ENCODE measurements at places on chromosomes 4 and X. TPM values are rescaled to one million over a fixed set of nuclear protein-coding genes. Genes with fewer than 3 reads are reported as not detected.

GRCh38 chr4:2963966-2964471 is 648 bp downstream of the GRK4 start:
- no peaks in the 10 kb centered on the region for H3K36me3 ChIP-seq
- H3K4me3 ChIP-seq: peak overlapping the region; percentile 39
- H3K27ac ChIP-seq: no peak overlapping the region
- no peaks in the 10 kb centered on the region for H3K4me1 ChIP-seq
- no peak for DNase-seq

DNA sequence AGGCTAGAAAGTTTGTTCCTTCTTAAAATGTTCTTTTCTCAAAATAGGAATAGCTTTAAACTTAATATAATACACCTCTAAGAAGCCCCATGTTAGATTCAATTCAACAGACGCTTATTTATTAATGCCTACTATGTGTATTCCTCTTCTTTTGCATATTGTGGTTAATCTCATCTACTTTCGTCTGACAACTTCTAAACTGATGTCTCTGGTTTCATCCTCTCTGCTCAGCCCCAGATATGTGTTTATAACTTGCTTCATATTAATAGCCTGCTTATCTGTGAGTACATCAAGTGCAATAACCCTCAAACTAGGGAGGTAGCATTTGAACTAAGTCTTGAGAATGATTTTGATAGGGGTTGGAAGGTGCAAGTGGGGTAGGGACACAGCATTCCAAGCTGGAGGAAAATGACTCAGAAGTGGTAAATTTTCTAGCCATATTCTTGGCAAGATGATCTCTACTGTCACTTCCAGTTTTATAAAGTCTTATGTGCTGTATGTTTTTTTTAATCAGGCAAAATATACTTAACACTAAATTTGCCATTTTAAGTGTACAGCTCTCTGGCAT is 37.0 kb downstream of the STK26 start:
- no peaks in the 10 kb centered on the region for H3K27me3 ChIP-seq
- no peaks in the 10 kb centered on the region for H3K4me1 ChIP-seq
- H3K27ac ChIP-seq: no peak overlapping the region
- no peaks in the 10 kb centered on the region for H3K36me3 ChIP-seq
- H3K4me3 ChIP-seq: no peak overlapping the region

- no peak for DNase-seq
- no peaks in the 10 kb centered on the region for H3K27me3 ChIP-seq
- no peak overlapping the region for H3K27ac ChIP-seq
- no peak overlapping the region for H3K4me3 ChIP-seq
These were observed 181.0 kb downstream of the AASDH start for GRCh38 chr4:56206258-56206657.

DNA sequence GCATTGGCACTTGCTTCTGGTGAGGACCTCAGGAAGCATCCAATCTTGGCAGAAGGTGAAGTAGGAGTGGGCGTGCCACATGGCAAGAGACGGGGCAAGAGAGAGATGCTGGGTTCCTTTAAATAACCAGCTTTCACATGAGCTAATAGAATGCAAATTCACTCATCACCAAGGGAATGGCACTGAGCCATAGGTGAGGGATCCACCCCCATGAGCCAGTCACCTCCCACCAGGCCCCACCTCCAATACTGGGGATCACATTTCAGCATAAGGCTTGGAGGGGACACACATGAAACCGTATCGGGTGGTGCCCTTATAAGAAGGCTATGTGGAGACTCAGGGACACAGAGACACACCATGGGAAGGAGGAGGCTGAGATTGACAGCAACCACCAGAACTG is 140.0 kb upstream of the MSX1 start:
- H3K4me3 ChIP-seq: no peak overlapping the region
- H3K4me1 ChIP-seq: no peaks in the 10 kb centered on the region
- H3K27ac ChIP-seq: no peak overlapping the region
- DNase-seq: no peak

DNA sequence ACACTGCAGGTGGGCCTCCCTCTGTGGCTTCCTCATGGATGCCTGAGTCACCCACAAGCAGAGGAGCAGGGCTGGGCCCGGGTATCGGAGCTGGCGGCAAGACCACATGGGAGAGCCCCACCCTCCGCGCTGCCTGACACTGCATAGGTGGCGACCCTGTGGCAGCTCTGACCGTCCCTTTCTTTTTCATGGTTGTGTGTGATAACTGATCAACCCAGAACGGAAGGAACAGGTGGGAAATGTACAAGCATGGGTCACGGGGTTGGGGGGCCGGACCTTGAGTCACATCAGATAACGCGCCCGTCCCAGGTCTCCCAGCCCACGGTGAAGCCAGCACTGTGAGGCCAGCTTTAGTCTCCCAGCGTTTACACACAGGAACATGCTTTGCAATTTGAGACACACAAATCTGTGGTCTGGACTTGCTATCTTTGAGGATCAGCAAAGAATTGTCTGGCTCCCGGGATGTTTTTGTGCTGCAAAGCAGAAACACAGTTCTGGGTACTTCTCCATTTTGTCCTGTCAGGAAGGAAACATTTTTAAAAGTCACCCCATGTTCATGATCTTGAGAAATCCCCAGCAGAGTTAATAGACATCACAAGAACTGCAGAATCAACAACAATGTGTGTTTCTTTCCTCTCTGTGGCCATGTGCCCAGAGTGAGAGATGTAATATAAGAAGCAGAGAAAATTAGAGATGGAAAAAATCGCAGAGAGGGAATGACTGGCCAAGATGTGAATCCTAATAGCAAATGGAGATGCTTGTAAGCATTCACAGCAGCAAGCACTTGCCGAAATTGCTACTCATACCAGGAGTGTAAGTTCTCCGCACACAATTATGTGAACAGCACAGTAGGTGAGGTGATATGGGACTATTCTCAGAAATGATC is 70.1 kb upstream of the CBR4 start:
- H3K27me3 ChIP-seq: no peaks in the 10 kb centered on the region
- DNase-seq: peak; percentile 73
- no peaks in the 10 kb centered on the region for H3K36me3 ChIP-seq
- no peak overlapping the region for H3K4me3 ChIP-seq
- H3K4me1 ChIP-seq: no peaks in the 10 kb centered on the region

DNA sequence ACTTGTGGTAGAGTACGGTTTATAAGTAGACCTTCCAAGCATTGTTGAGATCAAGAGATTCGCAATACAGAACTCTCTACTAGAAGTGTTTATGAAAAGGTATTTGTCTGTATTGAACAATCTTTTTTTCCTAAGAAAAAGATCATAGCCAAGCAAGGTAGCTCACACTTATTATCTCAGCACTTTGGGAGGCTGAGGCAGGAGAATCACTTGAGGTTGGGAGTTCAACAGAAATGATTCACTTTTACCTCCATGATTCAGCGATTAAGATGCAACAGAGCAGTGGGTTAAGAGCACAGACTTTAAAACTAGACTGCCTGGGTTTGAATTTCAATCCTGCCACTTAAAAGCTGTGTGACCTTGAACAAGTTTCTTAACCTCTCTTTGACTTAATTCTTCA is 74.3 kb downstream of the TMEM156 start:
- no peak overlapping the region for H3K4me3 ChIP-seq
- no peaks in the 10 kb centered on the region for H3K27me3 ChIP-seq
- H3K4me1 ChIP-seq: no peaks in the 10 kb centered on the region
- no peak for DNase-seq
- no peak overlapping the region for H3K27ac ChIP-seq

DNA sequence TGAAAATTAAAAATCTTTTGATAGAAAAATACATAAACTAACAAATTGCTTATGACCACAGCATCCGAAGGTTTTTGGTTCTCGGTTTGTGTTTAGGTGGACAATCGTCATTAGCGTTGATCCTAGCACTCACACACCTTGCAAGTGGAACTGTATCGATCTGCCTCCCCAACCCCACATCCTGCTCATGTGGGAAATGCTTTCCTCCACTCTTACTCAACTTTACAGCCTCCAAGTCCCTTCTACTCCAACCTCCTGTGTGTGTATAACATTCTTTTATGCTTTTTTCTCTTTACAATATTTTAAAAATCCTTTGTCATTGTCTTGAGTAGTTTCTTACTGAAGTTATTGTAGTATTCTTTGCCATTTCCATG is 15.6 kb upstream of the TMEM131L start:
- no peak for DNase-seq
- H3K4me3 ChIP-seq: no peak overlapping the region
- no peak overlapping the region for H3K27ac ChIP-seq
- H3K27me3 ChIP-seq: no peaks in the 10 kb centered on the region
- H3K36me3 ChIP-seq: no peaks in the 10 kb centered on the region
- H3K4me1 ChIP-seq: no peaks in the 10 kb centered on the region

- H3K27ac ChIP-seq: no peak overlapping the region
- no peaks in the 10 kb centered on the region for H3K36me3 ChIP-seq
- no peak overlapping the region for H3K4me3 ChIP-seq
- H3K4me1 ChIP-seq: no peaks in the 10 kb centered on the region
- no peaks in the 10 kb centered on the region for H3K27me3 ChIP-seq
These were observed 23.0 kb upstream of the SLC25A4 start for GRCh38 chr4:185119927-185120630.

DNA sequence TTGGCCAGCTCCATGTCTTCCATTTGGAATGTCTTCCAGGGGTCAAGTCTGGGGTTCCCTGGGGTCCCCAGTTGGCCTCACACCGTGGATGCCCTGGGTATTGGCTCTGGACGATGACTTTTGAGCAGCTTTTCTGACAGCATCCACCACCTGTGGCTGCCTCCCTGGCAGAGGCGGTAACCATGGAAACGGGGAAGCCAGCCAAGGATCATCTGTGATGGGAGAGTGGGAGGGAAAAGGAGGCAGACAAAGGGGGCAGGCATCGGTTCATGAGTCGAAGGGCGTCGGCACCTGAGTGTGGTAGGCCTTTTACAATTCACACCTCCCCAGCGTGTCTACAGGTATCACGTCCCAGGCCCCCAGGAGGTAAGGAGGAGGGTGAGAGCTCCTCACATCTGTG is 152.2 kb downstream of the ASMT start:
- no peak overlapping the region for H3K27ac ChIP-seq
- no peaks in the 10 kb centered on the region for H3K36me3 ChIP-seq
- H3K27me3 ChIP-seq: no peaks in the 10 kb centered on the region
- H3K4me3 ChIP-seq: no peak overlapping the region
- DNase-seq: no peak
- no peaks in the 10 kb centered on the region for H3K4me1 ChIP-seq

DNA sequence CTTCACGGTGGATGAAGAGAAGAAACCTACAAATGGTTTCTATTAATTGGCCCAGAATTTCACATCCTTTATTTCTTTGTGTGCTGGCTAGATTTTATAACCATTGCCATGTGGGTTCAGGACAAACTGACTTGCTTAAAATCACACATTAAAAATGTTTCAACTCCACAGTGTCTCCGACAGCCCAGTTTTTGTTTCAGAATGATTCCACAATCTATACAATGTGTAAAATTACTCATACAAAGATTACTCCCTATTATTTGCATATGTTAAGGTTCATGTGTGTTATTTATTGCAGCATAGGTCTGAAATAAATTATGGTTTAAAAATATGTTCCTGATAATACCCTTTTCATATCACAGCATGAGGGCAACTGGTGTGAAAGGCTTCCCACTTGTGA is 20.6 kb downstream of the DCHS2 start:
- H3K27me3 ChIP-seq: no peaks in the 10 kb centered on the region
- no peak overlapping the region for H3K4me3 ChIP-seq
- no peaks in the 10 kb centered on the region for H3K4me1 ChIP-seq
- no peak overlapping the region for H3K27ac ChIP-seq
- H3K36me3 ChIP-seq: no peaks in the 10 kb centered on the region

Gene HMGN5
- 8.3 TPM for total RNA-seq

Gene NBDY
- total RNA-seq: 43.0 TPM

Gene HS3ST1
- total RNA-seq: 4.2 TPM
